ENCODE measurements at places on chromosomes 1 and 21.

DNA sequence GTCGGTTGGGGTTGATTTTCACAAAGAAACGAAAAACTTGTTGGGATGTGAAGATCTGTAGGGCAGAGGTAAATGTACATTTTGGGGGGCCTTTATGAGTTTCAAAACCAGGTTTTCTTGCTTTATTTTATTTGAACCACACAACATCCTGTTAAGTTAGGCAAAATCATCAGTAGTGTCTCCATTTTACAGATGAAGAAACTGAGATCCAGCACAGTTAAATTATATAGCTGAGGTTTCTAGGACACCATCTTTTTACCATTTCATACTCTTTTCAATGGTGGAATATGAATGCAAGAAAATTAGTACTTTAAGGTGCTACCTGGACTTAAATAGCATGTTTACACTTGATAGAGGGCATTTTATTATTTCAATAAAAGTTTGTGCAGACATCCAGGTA lies 187.7 kb downstream of the NFIA start:
- DNase-seq: no peak

DNA sequence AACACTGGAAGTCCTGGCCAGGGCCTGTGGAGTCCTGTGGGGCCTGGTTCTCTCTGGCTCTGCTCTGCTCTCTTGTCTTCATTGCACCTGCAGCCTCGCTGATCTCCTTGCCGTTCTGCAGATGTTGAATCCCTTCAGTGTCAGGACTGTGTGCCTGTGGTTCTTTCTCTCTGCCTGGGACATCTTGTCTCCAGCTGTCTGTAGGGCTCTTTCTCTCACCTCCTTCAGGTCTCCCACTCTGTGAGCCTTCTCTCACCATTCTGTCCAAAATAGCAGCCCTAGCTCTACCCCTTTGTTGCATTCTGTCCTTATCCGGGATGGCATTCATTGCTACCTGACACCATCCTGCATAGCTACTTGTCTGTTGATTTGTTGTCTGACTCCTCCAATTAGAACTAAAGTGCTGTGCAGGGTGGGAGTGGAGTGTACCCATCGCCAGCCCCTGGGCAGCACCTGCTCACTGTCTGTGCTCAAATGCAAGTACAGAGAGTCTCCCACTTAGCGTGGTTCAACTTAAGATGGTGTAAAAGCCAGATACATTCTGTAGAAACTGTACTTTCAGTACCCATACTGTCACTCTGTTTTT lies 8.9 kb downstream of the PGBD2 start:
- no peak for DNase-seq

GRCh38 chr1:207076181-207076955 lies 12.3 kb upstream of the C4BPB start:
- DNase-seq: no peak

- peak; percentile 72 for DNase-seq
These were observed 6.1 kb downstream of the NUP210L start for GRCh38 chr1:154148807-154149206.

DNA sequence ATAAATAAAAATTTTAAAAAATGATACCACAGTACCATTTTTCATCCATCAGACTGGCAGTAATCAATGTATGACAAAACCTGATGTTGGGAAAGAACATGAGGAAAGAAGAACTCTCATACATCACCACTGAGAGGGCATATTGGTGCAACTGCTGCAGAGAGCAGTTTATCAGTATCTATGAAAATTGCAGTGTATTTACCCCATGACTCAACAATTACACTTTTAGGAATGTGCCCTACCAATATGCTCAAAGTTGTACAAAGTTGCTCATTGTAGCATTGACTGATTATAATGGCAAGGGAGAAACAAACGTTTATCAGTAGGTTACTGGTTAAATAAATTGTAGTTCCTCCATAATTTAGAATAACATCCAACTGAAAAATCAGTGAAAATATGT lies 36.7 kb downstream of the CATSPERE start:
- DNase-seq: no peak

DNA sequence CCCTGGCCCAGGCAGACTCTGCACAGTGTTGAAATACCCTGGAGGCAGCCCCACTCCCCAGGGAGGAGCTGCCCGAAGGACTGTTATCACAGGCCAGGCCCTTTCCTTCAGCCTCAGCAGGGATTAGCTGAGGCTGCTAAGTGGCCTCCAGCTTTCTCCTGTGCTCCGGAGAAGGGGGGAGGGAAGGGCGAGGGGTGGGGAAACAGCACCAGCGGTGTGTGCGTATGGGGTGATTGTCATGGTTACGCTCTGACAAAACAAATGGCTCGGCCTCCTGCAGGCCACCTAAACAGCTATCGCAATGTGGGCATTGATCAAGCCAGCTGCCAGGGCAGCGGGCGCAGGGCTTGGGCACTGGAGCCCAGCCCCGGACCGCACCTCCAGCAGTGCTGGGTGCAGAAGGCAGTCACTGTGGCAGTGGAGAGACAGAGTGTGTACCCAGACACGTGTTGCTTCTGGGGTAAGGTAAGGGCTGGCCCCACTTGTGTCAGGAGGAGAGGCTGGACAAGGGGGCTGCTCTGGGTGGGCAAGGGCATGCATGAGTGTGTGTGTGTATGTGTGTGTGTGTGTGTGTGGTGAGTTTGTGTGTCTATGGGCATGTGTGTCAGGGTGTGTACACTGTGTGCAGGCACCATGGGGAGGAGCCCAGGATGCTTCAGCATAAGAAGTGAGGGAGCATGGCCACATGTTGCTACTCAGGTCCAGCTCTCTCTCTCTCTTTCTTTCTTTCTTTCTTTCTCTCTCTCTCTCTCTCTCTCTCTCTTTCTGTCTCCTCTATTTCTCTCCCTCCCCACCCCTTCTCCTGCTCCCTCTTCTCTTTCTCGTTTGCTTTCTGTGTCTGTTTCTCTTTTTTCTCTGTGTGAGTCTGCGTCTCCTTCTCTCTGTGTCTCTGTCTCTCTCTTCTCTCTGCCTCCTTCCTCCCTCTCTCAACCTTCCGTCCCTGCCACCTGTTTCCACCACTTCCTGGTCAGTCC lies at the start of gene VWA5B1:
Gene VWA5B1 (plus strand): TSS at position 252 of the 974 bp plus-strand sequence. CDS start 19,727 bp downstream, outside the sequence.
- no peak for DNase-seq

DNA sequence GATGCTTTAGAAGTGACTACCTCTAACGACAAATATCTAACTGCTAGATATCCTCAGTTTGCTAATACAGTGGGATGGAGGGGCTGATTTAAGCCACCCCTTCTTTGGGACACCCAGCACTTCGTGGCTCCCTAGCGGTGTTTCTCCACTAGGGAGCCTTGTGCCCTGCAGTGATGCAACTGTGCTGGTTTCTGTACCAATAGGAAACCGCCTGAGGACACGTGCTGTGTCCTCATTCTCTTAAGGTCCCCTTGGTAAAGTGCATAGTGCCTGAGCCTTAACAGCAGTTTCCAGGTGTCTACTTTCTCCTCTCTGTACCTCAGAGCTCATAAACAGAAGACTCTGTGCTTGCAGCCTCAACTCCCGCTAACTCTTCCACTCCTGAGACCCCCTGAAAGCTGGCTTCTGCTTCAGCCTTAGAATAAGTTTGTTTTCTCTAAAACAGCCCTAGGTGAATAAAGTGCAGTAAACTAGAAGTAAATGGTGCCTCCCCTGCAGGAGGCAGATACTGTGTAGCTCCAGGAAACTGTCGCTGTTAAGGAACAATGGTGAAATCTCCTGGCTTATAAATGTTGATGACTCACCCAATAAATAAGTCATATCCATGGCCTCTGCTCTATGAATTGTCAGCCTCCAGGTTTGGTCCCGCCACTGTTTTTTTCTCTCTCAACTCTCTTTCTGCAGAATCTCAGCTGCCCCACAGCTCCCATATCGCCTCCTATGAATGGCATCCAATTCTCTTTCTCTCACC lies 130.4 kb downstream of the AK5 start:
- no peak for DNase-seq

GRCh38 chr1:157404063-157404501 lies 148.2 kb downstream of the FCRL5 start:
- DNase-seq: no peak

DNA sequence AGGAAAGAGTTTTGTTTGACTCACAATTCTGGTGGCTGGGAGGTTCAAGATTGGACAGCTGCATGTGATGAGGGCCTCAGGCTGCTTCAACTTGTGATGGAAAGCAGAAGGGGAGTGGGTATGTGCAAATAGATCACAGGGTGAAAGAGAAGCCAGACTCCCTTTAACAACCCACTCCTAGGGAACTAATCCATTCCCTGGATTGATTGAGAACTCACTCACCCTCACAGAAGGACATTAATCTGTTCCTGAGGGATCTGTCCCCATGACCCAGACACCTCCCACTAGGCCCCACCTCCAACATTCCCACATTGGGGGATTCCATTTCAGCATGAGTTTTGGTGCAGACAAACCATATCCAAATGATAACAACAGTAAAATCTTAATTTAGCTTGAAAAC lies 25.6 kb downstream of the UBE2T start:
- DNase-seq: no peak

DNA sequence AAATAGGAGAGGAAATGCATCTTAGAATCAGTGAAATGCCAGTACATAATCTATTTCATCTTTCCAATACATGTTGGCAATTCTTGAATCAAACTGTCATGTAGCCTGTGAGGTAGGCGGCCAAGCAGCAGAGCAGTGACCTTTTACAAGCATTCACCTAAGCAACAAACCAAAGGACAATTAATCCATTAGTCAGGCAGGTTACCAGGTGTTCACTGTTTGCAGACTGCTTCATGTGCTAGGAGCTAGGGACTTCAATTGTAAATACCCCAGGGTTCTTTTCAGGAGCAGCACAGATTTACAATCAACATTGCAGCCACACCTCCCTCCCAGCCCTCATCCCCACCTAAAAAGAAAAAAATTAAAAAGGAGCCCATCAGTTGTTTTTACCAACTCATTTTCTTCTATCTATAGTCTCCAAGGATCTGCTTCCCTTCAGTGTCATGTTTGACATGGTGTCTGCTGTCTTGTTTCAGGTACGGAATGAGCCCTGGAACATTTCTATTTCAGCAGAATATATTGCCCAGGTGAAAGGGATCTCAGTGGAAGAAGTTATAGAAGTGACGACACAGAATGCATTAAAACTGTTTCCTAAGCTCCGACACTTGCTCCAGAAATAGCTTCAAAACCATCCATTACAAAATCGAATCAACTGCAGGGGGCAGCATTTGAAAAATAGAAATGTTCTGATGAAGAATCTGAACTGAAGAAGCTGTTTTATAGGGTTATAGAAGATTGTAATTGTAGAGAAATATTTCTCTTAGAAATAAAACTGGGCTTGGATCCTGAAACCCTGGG lies 23.0 kb downstream of the TATDN3 start:
- DNase-seq: no peak

GRCh38 chr21:25420831-25421230 lies 186.4 kb downstream of the MRPL39 start:
- peak; percentile 33 for DNase-seq

DNA sequence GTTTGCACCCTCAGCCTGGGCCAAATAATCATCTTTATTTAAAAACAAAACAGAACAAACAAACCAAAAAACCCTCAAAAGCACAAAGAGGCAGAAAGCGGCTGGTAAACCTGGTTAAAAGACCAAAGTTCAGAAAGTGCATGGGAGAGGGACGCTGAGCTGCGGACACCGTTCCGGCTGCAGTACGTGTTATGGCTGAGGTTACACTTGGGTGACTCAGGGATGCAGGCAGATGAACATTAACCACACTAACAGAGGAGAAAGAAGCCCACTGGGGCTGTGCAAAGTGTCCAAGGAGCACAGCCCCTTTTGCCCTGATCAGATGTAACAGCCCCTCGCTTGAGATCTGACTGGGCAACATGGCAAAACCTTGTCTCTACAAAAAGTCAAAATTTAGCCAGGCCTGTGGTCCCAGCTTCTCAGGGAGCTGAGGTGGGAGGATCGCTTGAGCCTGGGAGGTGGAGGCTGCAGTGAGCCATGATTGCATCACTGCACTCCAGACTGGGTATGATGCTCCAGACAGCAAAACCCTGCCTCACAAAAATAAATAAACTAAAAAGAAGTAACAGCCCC lies 28.3 kb downstream of the GPR157 start:
- DNase-seq: no peak

DNA sequence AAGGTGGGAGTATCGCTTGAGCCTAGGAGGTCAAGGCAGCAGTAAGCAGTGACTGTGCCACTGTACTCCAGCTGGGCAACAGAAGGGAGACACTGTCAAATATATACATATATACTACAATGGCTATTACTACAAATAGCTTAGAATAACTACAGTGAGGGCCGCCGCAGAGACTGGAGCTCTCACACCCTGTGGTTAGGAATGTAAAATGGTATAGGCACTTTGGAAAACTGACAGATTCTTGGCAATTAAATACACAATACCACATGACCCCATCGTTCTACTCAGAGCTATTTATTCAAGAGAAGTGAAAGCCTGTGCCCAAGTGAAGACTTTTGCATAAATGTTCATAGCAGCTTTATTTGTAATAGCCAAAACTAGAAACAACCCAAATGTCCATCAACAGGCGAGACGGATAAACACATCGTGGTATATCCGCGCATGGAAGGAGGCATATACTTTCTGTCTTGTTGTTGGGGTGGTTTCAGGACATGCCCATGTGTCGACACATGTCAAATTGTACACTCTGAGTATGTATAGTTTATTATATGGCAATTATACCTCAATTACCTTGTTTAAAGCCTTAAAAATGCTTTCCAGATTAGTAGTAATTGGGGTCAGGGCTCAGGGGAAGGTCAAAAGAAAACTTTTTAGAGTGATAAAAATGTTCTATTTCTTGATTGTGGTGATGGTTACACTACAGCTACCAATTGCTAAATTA lies 123.4 kb downstream of the RIPK4 start:
- no peak for DNase-seq
